ENCODE measurements at places on chromosomes 16 and 17.

- ATAC-seq: no peak
Measured at GRCh38 chr16:1213796-1214372, 11.2 kb downstream of the TPSG1 start.

DNA sequence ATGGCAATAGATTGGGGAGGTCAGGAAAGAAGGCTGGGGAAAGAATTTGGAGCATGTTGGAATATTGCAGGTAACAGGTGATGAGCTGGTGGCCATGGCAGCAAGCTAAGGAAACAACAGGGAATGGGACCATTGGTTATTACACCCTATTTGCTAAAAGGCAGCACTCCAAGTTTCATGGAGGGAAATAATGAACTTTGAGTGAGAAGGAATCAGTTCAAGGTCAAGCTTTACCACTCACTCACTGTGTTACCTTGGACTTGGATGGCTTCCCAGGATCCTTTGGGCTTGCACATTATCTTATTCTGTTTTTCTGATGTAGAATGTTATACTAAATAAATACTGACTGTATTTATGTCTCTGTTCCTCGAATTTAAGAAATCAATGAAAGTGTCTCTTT is 792.8 kb upstream of the CDH8 start:
- no peak for ATAC-seq

DNA sequence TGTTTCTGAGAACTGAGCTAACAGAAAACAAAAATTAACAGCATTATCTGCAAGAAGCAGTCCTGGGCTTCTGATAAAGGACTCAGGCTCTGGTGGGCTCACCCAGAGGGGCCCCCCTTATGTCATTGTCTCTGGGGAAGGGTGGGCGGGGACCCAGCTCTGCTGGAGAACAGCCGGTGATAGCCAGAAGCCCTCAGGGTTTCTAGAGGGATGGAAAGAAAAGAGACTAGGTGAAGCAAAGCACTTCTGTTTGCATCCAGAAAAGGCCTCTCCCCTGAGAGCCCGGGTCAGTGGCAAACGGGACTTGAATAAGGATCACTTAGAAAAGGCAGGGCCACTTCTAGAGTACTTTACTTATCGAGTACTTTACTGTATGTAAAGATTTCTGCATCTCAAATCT is 7.0 kb upstream of the CDC42EP4 start:
- ATAC-seq: no peak

DNA sequence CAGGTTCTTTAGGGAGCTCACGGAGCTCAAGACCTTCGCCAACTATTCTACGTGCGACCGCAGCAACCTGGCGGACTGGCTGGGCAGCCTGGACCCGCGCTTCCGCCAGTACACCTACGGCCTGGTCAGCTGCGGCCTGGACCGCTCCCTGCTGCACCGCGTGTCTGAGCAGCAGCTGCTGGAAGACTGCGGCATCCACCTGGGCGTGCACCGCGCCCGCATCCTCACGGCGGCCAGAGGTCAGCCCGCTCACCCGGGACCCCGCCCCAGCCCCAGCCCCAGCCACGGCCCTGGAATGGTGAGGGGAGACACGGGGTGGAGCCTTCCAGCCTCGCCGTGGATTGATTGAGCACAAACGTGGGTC is 13.5 kb downstream of the SARM1 start:
- ATAC-seq: peak; percentile 9

GRCh38 chr16:89300311-89300975 is 82.9 kb downstream of the ZNF778 start:
- no peak for ATAC-seq

- ATAC-seq: no peak
Measured at GRCh38 chr17:80604670-80605010, 60.0 kb downstream of the RPTOR start.

DNA sequence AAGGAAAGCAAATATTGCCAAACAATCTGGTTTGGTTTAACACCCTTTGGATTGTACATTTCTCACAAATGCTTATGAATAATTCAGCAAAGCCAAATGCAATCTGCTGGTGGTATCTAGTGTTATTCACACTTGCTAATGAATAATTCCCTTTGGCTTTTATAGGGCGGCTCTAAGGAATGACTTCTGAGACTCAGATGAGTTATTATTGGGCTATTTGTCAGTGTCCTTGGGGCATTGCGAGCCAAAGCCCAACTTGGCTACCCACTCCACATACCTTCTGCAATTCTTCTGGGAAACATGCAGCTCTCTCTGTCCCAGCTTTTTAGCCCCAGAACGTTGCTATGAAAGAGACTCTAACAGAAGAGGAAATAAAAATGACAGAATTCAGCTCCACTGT is 41.1 kb downstream of the FTO start:
- ATAC-seq: no peak

- ATAC-seq: no peak
Measured at GRCh38 chr16:53692146-53692545, 11.5 kb downstream of the RPGRIP1L start.

- no peak for ATAC-seq
Measured at GRCh38 chr16:8641671-8642070, 20.2 kb downstream of the METTL22 start.

- no peak for ATAC-seq
Measured at GRCh38 chr17:28700830-28701492, 10.7 kb downstream of the PROCA1 start.

- no peak for ATAC-seq
Measured at GRCh38 chr16:14011846-14012245, 59.3 kb upstream of the MRTFB start.

DNA sequence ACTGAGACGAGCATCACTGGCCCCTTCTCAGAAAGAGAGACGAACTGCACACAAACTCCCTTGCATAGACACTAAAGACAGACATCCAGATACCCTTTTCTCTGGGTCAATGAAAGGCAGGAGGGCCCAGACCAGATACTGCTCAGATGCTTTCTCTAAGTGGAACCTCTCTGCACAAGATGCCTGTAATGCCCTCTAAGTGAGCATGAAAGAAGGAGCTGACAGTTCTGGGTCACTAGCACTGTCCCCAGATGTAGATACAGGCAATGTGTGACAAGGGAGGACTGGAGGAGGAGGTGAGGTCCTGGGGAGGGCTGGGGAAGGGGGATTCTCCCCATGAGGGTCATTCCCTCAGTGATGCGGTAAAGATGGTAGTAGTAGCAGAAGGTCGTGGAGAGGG is 501.0 kb upstream of the CDH11 start:
- ATAC-seq: no peak

- ATAC-seq: no peak
Measured at GRCh38 chr17:72234985-72235384, 114.2 kb downstream of the SOX9 start.

- no peak for ATAC-seq
Measured at GRCh38 chr17:48006936-48007709, 30.5 kb downstream of the COPZ2 start.

DNA sequence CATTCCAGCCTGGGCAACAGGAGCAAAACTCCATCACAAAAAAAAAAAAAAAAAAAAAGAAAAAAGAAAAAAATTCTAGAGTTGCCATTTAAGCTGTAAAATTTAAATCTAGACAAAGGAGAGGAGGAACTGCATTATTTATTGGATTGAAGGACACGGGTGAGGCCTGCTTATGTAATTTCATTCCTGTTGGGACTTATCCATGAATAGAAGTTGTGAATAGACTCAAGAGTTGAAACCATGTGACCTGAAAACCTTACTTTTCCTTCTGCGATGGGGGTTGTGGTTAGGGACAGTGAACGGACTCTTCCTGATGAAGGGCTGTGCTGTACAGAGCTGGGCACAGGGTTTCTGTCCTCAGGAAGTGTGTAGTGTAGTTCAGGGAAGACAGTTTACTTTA is 22.5 kb downstream of the BANP start:
- ATAC-seq: no peak

GRCh38 chr16:73997971-73998370 is 298.6 kb upstream of the PSMD7 start:
- no peak for ATAC-seq

DNA sequence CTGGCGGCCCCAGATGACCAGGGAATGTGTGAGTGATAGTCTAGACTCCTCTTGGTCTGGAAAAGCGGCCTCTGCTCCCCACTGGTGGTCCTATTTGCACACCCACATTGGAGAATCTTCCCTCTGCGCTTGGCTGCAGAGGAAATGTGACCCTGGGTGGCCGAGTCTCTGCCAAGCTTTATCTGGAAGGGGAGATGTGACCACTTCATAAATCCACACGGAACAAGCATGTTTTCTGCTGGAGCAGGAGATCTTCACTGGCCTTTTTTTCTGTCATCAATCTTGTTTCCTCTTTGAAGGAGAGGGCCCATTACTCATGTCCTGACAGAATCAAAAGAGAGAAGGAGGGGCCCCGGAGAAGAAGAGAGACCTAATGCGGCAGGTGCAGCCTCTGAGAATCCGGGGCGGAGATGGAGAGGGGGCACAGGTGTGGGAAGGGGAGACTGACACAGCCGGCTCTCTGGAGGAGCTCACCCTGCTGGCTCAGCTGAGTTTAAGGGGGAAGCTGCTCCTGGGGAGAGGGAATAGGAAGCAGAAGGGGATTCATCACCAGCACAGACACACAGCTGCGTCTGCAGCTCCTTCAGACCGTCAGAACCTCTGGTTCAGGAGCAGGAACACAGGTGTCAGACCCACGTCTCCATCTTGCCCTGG is 116.3 kb downstream of the SOX9 start:
- no peak for ATAC-seq

GRCh38 chr17:74429604-74430384 is 2.1 kb upstream of the GPRC5C start:
- ATAC-seq: no peak

DNA sequence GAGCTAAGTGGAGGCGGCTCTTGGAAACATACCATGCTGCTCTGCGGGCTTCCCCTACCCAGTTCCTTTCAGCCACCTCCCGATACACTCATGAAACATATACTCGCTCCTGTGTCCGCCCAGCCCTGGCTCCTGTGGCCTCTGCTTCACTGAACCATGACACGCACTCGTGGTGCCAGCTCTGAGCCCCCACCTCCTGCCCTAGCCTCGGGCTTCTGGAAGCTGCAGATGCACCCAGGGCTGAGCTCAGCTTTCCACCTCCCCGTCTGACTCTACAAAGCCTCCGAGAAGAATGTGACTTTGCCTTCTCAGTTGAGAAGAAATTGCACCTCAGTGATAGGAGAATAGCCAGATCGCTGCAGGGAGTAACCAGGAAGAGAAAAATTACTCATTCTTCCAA is 11.0 kb downstream of the CALB2 start:
- no peak for ATAC-seq

DNA sequence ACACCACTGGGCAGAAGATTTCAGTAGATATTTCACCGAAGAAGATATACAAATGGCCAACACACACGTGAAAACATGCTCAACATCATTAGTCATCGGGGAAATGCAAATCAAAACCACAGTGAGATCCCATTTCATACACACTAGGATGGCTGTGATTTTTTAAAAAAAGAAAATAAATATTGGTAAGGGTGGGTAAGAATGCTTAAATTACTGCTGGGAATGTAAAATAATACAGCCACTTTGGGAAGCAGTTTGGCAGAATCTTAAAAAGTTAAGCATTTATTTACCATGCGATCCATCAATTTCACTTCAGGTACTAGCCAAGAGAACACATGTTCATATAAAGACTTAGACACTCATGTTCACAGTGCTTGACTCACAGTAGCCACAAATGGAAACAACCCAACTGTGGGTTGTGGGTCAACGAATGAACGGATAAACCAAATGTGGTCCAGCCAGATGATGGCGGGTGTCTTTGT is 6.5 kb upstream of the C16orf74 start:
- ATAC-seq: no peak

DNA sequence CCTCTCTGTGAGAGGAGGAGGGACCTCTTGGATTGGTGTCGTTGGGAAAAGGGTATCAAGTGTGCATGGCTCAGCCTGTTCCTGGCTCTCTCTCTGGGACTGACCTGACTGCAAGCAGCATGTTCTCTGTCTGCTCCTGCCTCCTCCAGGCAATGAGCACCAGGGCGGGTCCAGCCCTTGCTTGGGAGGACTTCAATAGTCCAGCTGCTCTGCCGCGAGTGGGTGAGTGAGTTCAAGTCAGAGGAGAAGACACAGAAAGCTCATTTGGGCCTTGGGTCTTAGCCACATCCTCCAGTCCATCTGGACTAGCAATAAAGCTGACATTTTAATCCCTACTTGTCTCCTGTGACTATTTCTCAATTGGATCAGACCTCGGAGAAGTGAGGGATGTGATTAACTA is 25.2 kb upstream of the TNS4 start:
- ATAC-seq: no peak

DNA sequence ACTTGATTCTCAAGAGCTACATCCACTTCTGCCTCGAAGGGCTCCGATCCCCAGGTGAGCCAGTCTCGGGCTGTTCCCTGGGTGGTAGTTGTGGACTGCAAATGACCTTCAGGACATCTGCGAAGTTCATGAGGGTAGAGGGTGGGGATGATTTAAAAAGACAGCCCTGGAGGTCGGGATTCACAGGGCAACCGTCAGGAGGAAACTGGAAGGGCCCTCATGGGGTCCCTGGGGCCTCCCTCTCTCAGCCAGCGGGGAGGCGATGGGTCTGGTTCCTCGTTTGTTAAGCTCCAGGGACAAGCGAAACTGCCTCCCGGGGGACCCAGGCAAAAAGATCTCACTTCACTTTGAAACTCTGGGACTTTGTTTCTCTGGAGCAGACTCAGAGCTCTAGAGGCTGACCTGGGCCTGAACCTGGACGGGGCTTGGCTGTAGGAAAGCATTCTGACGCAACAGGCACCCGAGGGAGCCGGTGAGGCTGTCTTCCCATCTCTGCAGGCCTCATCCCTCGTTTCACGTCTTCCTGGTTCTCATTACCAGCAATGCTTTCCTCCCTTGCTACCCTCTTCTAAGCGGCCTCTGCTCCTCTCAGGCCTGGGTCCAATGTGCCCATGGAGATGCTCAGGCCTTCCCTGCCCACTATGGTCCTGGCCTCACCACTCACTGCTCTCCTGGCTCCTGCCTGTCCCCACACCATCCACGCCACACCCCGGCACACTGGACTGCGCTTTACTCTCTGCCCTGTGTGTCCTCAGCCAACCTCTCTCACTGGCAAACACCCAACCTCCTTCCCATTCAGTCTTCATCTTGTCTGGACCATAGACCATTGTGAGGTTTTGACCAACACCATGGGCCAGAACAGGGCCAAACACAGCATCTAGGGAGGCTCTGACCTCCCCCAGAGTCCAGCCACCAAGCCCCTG is 214.2 kb upstream of the TNRC6C start:
- ATAC-seq: no peak

DNA sequence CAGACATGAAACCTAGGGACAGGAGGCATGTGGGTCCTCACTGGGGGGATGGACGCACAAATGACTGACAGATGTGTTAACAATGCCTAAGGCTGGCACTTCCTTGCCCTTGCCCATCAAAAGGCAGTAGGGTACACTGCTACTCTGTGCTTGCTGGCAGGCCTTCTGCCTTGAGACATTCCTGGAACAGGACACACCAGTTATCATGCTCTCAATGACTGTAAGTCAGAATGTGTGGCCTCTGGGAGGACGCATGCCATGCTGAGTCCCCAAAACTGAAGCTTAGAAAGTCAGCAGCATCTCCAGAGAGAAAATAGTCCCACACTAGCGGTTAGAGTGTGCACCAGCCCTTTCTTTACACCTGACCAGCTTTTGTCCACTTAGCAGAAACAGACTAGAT is 16.1 kb upstream of the SREBF1 start:
- ATAC-seq: no peak

DNA sequence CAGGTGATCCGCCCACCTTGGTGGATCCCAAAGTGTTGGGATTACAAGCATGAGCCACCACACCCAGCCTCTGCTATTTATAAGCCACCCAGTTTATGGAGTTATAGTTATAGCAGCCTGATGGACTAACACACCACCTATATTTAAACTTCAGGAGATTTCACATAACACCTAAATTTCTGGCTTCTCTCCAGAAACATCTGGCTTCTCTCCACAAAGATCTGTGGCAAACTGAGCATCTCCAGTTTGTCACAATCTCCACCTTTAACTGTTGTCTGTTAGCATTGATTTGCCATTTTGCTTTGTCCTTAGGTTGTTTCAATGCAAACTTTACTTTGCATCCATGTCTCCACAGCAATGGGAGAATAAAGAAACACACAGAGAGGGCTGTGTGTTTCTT is 39.6 kb downstream of the GDE1 start:
- no peak for ATAC-seq

Measured in activated CD4-positive, CD25-positive, alpha-beta regulatory T cell treated with anti-CD3 and anti-CD28 coated beads, Interleukin-2, amount 50 U/mL, for 24 hours (primary cell).